ENCODE measurements at places on chromosomes 12 and 14.

DNA sequence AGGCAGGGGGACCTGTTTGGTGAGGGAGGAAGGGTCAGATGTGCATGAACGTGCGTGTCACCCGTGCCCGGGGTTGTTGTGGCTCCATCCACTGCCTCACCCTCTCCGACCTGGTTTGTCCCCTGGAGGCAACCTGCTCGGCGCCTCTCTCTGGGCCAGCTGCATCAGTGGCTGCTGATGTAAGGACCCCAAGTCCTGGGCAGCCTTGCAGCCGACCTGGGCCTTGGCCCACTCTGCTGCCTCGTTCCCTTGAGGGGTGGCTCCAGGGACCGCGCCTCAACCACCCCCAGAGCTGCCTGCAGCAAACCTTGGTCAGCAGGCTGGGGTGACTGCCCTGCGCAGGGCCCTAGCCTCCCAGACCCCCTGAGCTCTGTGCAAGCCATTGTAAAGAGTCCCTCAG lies 351.7 kb downstream of the TMEM121 start:
- no peak for DNase-seq

DNA sequence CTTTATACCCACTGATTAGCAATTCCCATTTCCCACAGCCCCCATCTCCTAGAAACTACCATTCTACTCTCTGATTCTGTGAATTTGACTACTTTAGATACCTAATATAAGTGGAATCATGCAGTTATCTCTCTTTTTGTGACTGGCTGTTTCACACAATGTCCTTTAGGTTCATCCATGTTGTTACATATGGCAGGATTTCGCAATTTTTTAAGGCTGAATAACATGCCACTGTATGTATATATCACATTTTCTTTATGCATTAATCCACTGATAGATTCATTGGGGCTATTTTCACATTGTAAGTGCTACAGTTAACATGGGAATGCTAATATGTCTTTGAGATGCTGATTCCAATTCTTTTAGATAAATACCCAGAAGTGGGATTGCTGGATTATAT lies 11.8 kb upstream of the TBK1 start:
- DNase-seq = no peak

DNA sequence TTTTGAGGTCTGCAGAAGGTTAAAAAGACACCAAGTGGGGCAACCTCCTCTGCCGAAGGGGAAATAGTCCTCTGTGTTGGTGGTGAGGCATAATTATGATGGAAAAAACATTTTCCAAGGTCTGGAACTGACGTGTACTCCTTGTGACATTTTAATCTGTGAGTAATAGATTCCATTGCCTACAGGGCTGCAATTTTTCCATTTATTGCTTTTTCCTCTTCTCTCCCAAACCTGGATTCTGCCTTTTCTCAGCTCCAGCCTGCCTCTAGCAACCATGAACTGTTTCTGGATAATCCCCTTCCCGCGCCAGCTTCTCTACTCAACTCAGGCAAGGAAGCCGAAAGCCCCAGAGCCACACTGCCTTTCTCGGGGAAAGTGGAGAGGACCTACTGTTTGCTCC lies 230.1 kb upstream of the PLXNC1 start:
- no peak for DNase-seq

GRCh38 chr12:3552726-3553045 lies 61.7 kb downstream of the PRMT8 start:
- DNase-seq = no peak

DNA sequence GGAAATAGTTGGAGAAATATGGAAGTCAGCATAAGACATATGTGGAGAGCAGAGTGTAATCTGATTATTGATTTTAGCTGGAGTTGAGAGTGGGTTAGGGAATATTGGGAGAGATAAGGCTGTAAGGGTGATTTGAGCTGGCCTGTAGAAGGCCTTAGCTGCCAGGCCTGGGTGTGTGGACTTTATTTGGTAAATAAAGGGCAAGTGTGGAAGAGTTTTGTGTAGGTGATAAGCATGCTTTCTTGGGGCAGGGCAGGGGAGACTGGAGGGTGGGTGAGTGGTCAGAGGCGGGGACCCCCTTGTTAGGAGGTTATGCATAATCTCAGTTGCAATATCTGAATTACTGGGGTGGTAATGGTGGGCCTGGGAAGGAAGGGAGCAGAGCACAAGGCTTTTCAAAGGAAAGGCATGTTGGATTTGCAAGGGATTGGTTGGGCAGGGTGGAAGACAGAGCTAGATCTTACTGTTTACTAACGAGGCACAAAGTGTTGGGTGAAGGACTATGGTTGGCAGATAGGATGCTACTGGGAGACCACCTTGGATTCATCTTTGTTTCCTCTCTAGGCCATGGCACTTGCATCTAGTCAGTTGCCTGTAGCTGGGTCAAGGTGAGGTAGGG lies 5.5 kb downstream of the KHNYN start:
- no peak for DNase-seq

- DNase-seq = no peak
Observed at GRCh38 chr12:53207042-53207441, at the start of gene ITGB7. TSS of gene ITGB7 (minus strand) at chr12:53207251. CDS start at chr12:53200443, 6,808 bp downstream.

GRCh38 chr12:78375461-78375860 lies 489.1 kb upstream of the SYT1 start:
- DNase-seq = no peak

DNA sequence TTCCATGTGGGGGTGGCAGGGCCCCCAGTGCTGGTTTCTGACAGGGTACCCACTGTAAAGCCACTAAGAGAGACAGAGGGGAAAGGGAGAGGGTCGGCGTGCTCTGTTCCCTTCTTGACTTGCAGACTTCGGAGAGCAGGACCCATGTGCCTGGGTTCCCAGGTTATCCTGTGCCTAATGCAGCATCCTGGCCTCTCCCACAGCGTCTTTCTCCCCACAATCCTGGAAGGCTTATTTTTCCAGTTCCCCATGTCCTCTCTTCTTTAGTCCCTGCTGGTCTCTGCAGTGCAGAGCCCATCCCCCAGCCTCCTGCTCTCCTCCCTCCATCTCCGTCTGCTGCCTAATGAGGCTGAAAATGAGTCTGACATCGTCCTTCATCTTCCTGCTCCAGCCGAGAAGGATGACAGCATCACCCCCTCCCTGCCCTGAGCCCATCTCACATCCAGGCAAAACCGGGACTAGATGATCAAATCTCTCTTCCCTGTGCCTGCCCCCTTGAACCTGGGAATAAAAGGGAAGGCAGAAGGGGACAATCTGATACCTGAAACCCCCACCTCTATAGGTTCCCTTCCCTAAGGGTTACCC lies 15.1 kb downstream of the CALCOCO1 start:
- DNase-seq = no peak

- DNase-seq = no peak
Observed at GRCh38 chr12:111256629-111257434, 112.1 kb downstream of the PHETA1 start.

DNA sequence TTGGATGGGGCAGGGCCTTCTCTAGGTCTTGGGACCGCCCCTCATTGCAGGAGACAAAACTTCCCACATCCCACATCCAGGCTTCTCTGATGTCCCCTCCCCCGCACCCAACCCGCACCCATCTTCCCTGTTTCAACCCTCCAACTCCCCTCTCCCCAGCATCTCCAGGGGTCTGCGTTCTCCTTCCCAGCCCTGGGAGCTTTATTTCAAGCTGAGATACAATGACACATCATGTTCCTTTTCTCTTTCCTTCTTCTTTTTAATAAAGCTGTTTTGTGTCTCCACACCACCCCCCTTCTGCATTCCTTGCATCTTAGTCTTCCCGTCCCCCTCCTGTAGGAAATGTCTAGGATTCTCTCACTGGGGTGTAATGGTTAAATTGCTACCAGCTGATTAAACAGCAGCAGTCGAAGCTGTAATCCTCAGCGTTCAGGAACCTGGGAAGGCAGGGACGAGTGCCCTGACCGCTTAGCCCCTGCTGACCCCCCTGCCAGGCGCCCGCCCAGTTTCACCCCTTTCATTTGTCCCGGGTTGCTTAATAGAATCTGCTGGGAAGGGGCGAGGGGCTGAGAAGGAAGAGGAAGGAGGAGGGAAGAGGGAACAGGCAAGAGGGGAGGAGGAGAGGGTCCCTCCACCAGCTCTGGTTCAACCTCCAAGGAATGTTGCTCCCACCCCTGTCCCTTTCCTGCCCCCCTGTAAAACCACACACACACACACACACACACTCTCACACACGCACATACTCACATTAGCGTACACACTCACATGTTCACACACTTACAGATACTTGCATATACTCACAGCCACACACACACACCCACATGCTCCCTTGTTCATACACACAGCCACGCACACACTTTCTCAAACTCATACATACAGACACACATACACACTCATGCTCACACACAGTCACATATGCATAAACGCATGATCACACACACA lies 104.5 kb upstream of the MED13L start:
- DNase-seq = no peak

- no peak for DNase-seq
Observed at GRCh38 chr12:89721291-89721987, 12.8 kb upstream of the ATP2B1 start.

- DNase-seq = no peak
Observed at GRCh38 chr12:121364683-121365121, 12.5 kb upstream of the ANAPC5 start.

DNA sequence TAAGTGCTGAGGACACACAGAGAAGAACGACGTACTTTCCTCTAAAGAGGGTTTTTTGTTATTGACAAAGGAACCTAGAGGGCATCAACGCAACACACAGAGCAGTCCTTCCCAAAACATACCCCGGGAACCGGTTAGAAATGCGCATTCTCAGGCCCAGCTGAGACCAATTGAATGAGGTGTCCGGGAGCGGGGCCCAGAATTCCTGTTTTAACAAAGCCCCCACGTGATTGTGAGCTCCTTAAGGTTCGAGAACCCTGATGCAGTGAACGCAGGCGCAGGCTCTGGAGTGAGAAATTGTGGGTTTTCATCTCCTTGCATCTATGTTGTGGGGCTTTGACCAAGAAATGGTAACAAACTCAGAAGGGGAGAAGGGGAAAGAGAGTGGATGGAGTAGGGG lies 51.0 kb upstream of the TBX3 start:
- DNase-seq = no peak

DNA sequence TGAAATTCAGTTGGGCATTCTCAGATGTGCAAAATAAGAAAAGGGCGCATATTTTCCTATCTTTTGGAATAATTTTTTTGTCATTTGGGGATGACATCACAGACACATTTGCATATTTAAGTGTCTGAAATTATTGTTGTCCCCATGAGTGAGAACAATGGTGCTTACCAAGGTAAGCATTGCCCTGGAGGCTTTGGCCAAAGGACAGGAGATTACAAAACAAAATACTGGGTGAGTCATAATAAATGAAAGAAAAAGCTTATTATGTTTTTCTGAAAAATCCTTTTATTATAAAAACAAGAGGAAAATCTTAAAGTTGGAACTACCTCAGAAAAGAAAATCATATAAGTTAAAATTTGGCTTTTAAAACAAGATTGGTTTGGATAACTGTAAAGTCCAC lies 254.9 kb downstream of the BTG1 start:
- DNase-seq = no peak

DNA sequence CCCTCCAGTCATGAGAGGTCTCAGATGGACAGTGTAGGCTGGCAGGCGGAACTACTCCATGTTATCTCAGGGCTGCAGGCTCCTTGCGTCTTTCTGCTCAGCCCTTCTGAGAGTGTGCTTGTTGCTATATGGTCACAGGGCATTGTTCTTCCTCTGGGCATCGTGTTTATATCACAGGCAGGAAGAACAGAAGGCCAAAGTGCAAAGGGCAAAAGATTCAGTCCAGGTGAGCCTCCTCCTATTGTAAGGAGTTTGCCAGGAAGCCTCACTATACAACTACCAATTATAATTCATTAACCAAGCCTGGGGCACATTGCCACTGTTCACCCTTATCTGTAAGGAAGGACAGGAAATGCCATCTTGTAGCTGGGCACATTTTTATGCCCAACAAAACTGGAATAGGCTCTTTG lies 195.5 kb upstream of the KITLG start:
- no peak for DNase-seq

- no peak for DNase-seq
Observed at GRCh38 chr12:68240079-68240478, 13.3 kb downstream of the IL22 start.

DNA sequence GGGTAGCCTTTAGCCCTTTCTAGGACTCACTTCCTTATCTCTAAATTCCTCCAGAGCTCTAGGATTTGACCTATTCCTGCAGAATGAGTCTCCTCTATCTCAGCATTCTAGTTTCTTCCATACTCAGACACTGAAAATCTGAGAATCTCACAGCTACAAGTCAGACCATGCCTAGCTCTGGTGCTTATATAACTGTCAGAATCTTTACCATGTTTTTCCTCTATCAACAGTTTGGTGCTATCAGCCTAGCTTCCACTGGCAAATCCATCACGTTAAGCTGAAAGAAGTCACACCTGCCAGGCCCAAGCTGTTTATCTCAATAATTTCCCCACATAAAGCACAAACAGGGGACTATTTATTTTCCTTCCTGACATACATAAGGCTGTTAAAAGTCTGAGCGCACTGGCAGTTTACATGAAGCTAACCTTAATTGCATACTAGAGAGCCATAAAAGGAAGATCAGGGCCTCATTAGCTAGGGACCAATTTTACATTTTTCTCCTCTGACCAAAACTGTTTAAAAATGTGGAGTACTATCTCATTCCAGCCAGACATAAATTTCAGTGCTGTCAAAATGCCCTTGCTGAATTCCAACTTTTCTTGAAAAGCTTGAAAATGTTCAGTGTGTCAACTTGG lies 270.5 kb downstream of the C12orf75 start:
- no peak for DNase-seq

DNA sequence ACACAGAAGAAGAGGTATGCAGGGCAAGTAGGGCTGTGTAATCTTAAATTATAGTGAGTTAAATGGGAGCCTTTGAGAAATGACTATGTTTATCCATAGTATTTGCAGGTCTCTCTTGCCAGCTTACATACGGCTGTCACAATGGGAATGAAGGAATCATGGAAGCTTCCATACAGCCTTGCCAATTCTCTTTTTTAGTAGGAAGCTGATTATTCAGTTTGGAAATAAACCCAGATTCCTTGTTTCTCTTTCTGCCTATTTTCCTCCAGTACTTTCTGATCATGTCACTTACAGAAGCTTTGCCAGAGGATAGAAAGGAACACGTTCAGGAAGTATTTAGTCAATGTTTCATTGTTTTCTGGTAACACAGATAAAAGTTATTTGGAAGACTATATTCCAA lies 217.4 kb upstream of the DIO2 start:
- DNase-seq = no peak

DNA sequence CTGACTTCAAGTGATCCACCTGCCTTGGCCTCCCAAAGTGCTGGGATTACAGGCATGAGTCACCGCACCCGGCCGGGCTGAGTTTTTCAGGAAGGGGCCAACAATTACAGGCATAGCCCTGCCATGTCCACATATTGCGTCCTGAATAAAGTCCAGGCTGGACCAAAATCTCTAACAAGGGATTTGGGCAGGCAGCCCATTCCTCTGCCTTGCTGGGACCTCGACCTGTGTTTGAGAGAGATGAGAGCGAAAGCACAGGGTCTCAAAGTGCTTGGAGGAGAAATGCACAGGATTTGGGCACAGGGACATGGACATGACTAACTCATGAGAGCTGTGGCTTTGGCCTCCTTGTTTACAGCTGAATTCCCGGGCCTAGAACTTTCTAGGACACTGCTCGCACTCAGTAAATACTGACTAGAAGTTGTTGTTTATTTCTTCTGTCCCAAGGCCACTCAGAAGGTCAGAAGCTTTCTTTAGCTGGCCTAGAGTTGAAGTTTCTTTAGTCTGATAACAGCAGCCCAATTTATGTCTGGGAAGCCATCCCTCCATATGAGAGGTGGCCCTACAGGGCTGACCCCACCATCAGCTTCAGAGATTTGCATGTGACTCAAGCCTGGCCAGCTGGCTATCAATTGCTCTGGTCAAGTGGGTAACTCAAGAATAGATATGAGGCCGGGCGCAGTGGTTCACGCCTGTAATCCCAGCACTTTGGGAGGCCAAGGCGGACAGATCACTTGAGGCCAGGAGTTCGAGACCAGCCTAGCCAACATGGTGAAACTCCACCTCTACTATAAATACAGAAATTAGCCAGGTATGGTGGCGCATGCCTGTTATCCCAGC lies 11.7 kb downstream of the CAMKK2 start:
- no peak for DNase-seq

All from SHP77 treated with DMSO at 0.1 percent for 48 hours (cell line).